NAMALWA (cell line): ENCODE measurements at places on chromosomes 2 and 18.
A peak's percentile ranks its signal among the peaks of the same experiment; 100 is the strongest.

DNA sequence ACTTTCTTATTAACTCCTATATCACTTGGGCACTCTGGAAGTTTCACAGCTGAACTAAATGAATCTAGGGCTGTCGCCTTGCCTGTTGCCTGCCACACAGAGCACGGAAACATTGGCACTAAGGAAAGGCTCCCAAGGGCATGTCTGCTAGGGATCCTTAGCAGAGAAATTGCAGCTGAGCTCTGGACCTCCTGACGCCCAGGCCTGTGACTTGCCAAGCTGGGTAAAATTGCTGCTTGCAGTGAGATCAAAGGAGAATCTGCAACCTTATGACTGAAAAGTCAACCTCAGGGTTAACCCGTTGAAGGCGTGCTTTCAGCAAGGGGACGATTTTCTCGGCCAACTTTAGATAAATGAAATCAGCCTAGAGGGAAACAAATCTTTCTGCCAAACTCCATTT is 189.8 kb downstream of the NCK2 start:
- no peak for DNase-seq

DNA sequence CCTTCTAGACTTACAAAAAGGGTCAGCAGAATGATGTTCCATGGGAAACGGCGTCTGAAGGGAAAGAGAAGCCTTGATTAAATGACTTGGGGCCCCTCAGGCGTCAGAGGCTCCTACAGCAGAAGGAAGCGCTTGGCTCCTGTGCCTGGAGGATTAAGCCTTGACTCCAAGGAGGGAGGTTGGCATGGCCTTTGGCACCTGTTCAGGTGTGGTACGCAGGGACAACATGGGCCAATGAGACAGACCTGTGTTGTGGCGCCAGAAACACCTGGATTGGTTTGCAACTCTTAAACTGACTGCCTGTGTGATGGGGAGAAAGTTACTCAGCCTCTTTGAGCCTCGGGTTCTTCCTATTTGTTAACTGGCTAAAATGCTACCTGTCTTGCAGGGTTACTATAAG is 7.6 kb downstream of the PNKD start:
- no peak for DNase-seq

DNA sequence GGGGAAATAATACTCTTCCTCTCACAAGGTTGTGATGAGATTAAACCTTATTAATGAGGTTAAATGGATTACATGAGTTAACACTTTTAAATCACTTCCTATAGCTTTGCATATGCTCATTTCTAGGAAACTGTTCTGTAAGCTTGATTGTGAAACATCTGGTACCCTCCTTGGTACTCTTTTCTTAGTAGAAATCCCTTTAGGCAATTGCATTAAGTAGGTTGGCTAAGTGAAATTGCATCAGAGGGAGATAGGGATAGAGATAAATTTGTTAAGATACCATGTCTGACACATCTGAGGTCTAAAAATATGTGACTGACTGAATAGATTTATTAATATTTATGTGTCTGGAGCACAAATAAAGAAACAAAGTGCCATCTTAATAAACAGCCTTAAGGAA is 275.9 kb upstream of the MAP2 start:
- no peak for DNase-seq

DNA sequence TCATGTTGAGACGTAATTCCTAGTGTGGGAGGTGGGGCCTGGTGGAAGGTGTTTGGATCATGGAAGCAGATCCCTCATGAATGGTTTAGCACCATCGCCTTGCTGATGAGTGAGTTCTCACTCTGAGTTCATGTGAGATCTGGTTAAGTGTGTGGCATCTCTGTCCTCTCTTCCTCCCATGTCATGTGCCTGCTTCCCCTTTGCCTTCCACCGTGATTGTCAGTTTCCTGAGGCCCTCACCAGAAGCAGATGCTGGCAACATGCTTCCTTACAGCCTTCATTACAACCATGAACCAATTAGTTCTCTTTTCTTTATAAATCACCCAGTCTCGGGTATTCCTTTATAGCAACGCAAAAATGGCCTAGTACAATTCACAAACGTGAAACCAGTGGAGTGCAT is 14.6 kb upstream of the MCM6 start:
- DNase-seq: no peak

DNA sequence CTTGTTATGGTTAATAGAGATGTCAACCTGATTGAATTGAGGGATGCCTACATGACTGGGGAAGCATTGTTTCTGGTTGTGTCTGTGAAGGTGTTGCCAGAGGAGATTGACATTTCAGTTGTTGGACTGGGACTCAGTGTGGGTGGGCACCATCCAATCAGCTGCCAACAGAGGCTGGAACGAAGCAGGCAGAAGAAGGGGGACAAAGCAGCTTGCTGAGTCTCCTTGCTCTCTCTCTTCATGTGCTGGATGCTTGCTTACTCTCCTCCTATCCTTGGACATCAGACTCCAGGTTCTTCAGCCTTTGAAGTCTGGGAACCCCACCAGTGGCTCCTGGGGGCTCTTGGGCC is 22.2 kb upstream of the SMAD4 start:
- no peak for DNase-seq

DNA sequence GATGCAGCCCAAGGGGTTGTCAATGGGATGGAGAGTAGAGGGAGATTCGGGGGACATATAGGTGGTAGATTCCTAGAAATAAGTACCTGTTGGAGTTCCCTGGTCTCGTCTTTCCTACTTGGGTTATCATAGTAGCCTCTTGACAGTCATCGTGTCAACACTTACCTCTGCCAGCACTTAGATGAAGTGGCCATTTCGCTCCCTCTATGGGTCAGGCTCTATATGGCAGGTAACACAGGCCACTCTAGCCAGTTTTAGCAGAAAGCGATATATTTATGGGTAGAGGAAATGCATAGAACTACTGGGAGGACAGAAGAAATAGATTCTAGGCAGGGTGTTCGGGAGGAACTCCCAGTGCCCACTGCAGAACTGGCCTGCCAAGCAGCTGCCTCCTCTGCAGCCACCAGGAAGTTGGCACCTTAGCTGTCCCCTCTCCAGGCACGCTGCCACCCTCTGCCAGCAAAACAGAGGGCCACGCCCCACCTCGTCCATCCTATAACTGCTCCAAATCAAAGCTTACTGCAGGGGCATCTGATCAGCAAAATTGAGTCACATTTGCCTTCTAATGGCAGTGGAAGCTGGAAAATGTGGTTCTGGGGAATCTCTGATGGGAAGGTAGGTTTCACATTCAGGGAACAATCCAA is 181.3 kb downstream of the INSIG2 start:
- peak; percentile 9 for DNase-seq

GRCh38 chr2:51638811-51639210 is 606.9 kb upstream of the NRXN1 start:
- no peak for DNase-seq

- peak; percentile 83 for DNase-seq
Measured at GRCh38 chr2:60560734-60561644, 7.5 kb upstream of the BCL11A start.

- no peak for DNase-seq
Measured at GRCh38 chr2:154437104-154437503, 261.4 kb upstream of the KCNJ3 start.

GRCh38 chr2:172283476-172283875 is 143.9 kb upstream of the ITGA6 start:
- DNase-seq: no peak

GRCh38 chr2:171260471-171261424 is 100.1 kb upstream of the TLK1 start:
- DNase-seq: no peak

- DNase-seq: no peak
Measured at GRCh38 chr2:127012868-127013267, 94.1 kb downstream of the BIN1 start.

- no peak for DNase-seq
Measured at GRCh38 chr2:128384956-128385355, 66.3 kb upstream of the HS6ST1 start.

GRCh38 chr2:148614014-148614321 is 30.6 kb upstream of the EPC2 start:
- no peak for DNase-seq

DNA sequence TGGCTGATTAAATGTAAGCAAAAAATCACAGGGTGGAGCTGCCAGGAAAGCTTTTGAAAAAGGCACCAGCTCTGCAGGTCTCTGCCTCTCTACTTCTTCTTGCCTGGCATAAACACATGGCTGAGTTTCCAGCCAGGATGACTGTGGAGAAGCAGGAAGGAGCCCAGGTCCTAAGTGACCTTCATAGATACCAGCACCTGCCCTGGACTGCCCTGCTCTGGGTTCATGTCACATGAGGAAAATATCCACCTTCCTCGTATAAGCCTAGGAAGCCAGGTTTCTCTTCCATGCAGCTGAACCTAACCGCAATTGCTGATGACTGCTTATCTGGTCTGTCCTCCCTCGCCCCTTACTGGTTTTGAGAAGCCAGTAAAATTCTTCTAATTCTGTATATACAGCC is 47.8 kb upstream of the CREB1 start:
- DNase-seq: no peak

- no peak for DNase-seq
Measured at GRCh38 chr2:128310761-128311160, 7.9 kb downstream of the HS6ST1 start.

DNA sequence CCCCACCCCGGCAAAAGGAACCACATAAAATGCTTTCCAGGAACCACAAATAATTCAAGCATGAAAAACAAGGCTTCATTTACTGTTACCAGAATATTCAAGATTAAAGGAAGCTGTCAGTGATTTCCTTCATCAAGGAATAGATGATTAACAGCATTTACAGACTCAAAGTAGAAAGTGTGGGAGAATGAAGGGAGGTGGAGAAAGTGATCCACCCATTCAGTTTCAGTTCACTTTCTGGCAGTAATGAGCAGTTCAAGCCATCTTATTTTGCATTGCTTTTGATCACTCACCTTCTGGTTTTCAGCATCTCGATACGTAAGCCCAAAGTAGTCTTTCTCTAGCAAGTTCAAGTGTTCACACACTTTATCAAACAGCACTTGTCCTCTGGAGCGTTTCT is 99.0 kb downstream of the EPB41L3 start:
- DNase-seq: peak; percentile 3

DNA sequence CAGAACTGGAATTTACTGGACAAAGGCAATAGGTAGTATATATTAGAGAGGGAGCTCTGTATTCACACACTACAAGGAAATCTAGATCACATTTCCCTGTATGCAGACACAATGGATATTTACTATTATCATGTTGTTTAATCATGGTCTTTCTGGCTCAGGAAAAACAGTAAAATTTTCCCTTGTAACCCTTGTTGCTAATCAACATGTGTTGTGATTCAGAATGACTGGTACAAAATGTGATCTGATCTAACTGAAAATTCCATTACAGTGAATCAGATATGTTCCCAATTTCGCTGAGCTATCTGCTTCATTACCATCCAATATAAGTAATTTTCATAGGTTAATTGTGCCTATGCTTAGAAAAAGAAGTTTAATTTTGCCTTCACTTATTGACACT is 1109.7 kb downstream of the LRP1B start:
- no peak for DNase-seq

GRCh38 chr2:51379997-51380396 is 348.1 kb upstream of the NRXN1 start:
- DNase-seq: no peak

DNA sequence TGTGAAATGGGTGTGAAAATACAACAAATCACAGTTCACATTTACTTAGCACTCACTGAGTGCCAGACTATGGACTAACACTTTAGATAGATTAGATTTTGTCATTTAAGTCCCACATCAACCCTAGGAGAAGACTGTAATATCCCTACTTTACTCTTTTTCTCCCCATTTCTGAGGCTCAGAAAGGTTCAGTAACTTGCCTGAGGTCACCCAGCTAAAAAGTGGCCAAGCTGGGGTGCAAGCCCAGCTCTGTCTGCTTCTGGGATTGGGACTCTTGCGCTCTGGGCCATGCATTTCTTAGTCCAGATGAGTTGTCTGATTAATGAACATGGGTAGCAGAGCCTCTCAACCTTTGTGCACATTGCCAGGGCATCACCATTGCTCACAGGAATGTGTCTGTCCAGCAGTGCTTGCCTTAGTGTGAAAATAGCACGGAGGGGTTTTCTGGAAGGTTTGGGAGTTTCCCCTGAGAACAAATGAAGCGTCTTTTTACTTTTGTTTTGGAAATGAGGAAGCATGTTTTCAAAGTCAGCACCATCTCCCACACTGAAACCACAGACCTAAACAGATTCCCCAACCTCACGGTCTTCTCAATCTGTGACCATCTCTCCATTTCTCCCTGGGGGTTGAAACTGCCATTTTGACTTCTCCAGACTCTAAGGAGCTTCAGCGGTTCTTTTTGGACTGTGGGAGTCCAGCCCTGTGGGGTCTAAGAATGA is 31.9 kb downstream of the NRP2 start:
- peak; percentile 14 for DNase-seq

DNA sequence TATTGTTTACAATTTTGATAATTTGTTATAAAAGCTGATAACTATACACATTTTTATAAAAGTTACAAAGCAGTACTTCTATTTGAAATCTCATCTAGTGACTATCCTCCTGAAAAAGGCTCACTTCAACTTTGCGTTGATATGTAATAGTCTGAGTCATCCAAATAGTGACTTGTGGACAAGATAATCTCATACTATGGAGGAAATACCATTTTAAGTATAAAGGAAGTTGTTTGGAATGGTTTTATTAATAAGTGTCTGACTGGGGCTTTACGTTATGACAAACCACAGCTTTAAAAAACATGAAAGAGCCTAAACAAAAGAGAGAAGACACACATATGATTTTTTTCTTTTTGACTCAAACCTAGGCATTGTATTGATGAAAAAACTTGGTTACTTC is 272.3 kb upstream of the COL3A1 start:
- DNase-seq: no peak

- peak; percentile 72 for DNase-seq
Measured at GRCh38 chr2:219057709-219058540, 2.8 kb downstream of the IHH start.

- DNase-seq: no peak
Measured at GRCh38 chr2:177031438-177032180, 181.0 kb upstream of the HNRNPA3 start.

- no peak for DNase-seq
Measured at GRCh38 chr18:28382215-28382879, 205.4 kb upstream of the CDH2 start.

GRCh38 chr2:220347626-220348025 is 720.2 kb downstream of the SLC4A3 start:
- no peak for DNase-seq

DNA sequence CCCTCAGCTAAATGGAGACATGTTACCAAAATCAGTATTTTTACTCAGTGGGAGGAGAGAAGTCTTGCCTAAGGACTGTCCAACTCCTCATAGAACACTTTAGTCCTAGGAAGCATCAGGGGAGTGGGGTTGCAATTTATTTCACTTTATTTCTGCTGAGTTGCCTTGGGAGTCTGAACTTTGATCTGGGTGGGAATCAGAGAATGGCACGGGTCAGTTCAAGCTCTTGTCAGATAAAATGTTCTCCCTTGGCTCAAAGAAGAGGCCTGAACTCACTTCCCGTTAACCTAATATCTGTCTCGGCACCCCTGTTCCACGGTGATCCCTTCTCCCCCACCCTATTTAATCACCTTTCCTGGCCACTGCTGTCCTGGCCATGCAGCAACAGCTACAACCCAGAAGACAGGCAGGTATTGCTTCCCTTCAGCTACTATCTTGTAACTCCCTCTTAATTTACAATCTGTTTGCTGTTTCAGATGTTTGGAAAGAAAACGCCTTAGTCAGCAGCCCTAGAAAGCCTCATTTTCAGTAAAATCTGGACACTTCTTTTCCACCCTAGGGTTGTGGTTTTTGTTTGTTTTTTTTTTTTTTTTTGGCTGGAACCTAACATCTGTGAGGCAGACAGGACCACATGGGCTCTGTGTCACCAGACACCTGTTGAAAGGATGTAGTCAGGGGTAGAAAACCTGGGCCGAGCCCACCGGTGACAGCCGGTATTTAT is 52.5 kb downstream of the SERTAD2 start:
- DNase-seq: no peak

GRCh38 chr2:47269316-47270232 is 114.5 kb upstream of the STPG4 start:
- no peak for DNase-seq

GRCh38 chr18:12236934-12237832 is 17.0 kb upstream of the CIDEA start:
- DNase-seq: peak; percentile 68
